ENCODE measurements at places on chromosomes 13 and 19. TPM values are rescaled to one million over a fixed set of nuclear protein-coding genes. Genes with fewer than 3 reads are reported as not detected.

FPR2 gene
- total RNA-seq, result not detected

DNA sequence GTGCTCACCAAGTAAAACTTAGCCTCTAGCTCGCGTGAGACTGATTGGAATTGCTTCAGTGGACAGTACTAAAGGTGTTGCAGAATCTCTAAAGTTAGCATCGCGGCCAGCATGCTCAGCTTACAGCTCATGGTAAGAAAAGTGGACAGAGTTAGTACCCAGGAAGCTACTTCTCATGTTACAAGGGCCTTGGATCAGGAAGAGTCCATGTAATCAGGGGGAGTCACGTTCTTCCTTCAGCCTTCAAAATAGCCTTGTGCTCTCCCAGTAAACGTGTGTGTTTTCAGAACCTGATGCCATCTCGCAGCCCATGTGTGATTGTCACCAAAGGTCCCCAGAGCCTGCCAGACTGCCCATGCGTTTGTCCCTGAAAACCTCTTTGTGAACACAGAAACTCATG, 195.8 kb upstream of the RNF113B start:
- no peak for DNase-seq

GRCh38 chr13:113365583-113365970, 1.6 kb upstream of the GRTP1 start:
- no peak for DNase-seq

LYL1 gene
- 11.5 TPM for total RNA-seq

DNA sequence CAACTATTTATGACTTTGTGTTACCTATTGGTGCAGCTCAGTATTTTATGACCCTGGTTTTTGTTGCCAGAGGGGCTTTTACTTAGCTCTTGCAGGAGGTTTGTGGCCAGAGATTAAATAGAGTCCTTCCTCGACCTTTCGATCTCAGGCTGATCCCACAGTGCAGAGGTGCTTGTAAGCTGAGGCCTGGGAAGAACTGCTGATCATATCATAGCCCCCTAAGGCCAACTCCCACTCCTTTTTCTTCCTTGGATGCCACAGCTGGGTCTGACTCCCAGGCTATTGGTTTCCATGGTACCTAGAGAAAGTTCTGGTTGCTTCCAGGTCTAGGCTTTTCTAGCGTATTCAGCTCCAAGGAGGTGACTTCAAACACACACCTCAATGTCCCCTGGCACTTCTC, 324.9 kb downstream of the FOXO1 start:
- no peak for DNase-seq

ZNF599 gene
- 5.9 TPM for total RNA-seq

DNA sequence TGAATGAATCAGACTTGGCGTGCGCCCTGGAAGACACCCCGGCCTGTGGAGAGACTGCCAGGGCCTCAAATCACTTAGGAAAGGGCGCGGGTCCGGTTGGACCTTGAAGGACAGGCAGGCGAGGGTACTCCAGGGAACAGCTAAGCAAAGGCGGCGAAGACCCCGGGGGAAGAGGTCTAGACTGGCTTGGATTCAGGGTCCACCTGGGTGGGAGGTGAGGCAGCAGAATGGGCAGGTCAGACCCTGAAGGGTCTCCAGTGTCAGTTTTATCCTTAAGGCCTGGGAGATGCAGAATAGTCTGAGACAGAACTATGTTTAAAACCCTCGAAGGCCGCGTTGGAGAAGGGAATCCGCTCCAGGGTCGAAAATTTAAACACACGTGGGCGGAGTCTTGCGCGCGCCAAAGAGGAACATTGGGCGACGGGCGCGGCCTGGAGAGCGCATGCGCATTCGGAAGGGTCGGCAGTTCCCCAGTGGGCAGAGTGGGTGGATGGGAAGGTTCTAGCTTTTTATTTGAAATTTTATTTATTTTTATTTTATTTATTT, 567 bp upstream of the SMG9 start:
- DNase-seq, result peak; percentile 95

- DNase-seq, result no peak
Observed at GRCh38 chr13:50887151-50887550, 22.4 kb upstream of the RNASEH2B start.

- DNase-seq, result no peak
Observed at GRCh38 chr13:94414708-94415107, 64.8 kb downstream of the DCT start.

- DNase-seq, result no peak
Observed at GRCh38 chr19:42571116-42571515, 23.6 kb downstream of the CEACAM8 start.

SH2D3A gene
- total RNA-seq, result 21.9 TPM

AP1M2 gene
- total RNA-seq, result 29.0 TPM

DNA sequence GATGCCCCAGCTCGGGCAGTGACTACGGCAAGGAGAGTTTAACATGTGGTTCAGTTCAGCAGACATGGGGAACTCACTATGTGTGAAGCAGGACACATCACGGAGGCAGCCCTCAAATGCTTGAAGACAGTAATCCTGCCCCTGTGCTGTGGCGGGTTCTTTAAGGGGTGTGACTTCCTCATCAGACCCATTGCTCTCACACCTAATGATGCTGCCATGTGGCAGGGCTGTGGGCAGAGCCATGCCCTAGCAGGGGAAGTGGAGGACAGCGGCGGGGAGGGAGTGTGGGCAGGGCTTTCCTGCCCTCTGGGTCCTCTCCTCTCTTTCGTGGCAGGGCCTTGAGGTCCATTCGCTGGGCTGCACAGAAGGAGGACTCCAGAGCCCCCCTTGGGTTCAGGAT, 131.1 kb upstream of the GJB6 start:
- DNase-seq, result no peak
